ENCODE measurements at places on chromosomes 12 and 14.

GRCh38 chr14:31568671-31569070 is 7.5 kb downstream of the NUBPL start:
- no peak for ATAC-seq

- ATAC-seq = no peak
Measured at GRCh38 chr12:102869571-102869970, 47.5 kb downstream of the PAH start.

- no peak for ATAC-seq
Measured at GRCh38 chr12:8453021-8453513, 2.7 kb upstream of the CLEC6A start.

GRCh38 chr14:102079700-102079979 is 7.2 kb downstream of the HSP90AA1 start:
- ATAC-seq = no peak

DNA sequence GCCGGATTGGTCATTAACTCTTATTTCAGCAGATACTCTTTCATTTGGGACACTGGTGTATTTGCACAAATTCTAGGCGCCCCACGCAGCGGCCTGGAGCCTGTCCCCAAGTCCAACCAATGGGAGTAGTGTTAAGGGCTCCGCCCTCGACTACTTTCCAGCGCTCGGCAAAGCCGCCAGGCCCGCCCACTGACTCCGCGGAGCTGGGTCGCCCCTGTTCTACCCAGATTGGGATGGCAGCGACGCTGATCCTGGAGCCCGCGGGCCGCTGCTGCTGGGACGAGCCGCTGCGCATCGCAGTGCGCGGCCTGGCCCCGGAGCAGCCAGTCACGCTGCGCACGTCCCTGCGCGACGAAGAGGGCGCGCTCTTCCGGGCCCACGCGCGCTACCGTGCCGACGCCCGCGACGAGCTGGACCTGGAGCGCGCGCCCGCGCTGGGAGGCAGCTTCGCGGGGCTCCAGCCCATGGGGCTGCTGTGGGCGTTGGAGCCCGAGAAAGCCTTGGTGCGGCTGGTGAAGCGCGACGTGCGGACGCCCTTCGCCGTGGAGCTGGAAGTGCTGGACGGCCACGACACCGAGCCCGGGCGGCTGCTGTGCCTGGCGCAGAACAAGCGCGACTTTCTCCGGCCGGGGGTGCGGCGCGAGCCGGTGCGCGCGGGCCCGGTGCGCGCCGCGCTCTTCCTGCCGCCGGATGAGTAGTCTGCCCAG is at the start of gene ACOT6:
TSS of gene ACOT6 (plus strand) at position 179 of the 707 bp plus-strand sequence. CDS start at position 234, 55 bp downstream.
- ATAC-seq = peak; percentile 86

DNA sequence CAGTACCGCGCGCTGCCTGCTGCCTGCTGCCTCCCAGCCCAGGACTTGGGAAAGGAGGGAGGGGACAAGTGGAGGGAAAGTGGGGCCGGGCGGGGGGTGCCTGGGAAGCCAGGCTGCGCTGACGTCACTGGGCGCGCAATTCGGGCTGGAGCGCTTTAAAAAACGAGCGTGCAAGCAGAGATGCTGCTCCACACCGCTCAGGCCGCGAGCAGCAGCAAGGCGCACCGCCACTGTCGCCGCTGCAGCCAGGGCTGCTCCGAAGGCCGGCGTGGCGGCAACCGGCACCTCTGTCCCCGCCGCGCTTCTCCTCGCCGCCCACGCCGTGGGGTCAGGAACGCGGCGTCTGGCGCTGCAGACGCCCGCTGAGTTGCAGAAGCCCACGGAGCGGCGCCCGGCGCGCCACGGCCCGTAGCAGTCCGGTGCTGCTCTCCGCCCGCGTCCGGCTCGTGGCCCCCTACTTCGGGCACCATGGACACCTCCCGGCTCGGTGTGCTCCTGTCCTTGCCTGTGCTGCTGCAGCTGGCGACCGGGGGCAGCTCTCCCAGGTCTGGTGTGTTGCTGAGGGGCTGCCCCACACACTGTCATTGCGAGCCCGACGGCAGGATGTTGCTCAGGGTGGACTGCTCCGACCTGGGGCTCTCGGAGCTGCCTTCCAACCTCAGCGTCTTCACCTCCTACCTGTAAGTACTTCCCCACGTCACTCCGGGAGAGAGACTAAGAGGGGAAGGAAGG is at the start of gene LGR5:
TSS of gene LGR5 (plus strand) at position 186 of the 732 bp plus-strand sequence. CDS start at position 469, 283 bp downstream.
- ATAC-seq = peak; percentile 35

Data from esophagus mucosa (tissue), 1 donor.